Stimulated activated CD8-positive, alpha-beta memory T cell treated with anti-CD3 and anti-CD28 coated beads, Interleukin-2, amount 100 ng/mL, for 1 hour (primary cell): ENCODE measurements at places on chromosomes 2 and 18.

- DNase-seq: peak; percentile 36
Observed at GRCh38 chr2:69306822-69307578, 80.0 kb downstream of the GFPT1 start.

DNA sequence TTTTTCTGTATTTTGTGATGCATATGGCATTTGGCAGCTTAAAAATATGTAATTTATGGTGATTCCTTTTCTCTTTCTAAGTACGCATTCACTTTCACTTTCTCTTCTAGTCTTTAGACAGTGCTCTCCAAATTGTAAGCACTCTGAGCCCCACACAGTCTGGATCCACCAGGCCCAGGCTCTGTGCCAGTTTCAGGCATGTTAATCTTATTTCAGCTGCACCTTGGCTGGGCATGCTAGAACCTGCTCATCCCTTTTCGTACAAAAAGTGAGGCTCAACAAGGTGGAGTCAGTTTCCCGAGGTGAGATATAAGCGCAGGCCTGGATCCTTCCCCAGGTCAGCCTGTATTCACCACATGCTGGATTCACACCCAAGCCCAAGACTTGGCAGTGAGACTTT lies 203.9 kb downstream of the MTX2 start:
- DNase-seq: no peak

GRCh38 chr18:65938592-65939372 lies 188.0 kb downstream of the CDH7 start:
- no peak for DNase-seq

DNA sequence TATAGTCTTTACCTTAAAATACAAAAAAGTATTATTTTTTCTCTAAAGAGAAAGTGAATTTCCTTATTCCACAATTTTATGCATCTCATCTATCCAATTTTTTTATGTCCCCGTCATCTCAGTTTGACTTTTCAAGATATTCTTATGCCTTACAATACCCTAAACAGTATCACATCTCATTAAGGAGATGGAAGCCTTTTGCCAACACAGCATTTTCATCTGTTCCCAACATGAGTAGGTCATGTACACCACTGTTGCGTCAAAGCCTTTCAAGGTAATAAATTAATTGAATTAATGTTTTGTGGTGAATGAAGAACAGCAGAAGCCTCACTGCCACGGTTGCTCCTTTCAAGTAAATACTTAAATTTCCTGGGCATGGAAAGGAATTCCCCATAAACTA lies 299.4 kb downstream of the EPHA4 start:
- no peak for DNase-seq

DNA sequence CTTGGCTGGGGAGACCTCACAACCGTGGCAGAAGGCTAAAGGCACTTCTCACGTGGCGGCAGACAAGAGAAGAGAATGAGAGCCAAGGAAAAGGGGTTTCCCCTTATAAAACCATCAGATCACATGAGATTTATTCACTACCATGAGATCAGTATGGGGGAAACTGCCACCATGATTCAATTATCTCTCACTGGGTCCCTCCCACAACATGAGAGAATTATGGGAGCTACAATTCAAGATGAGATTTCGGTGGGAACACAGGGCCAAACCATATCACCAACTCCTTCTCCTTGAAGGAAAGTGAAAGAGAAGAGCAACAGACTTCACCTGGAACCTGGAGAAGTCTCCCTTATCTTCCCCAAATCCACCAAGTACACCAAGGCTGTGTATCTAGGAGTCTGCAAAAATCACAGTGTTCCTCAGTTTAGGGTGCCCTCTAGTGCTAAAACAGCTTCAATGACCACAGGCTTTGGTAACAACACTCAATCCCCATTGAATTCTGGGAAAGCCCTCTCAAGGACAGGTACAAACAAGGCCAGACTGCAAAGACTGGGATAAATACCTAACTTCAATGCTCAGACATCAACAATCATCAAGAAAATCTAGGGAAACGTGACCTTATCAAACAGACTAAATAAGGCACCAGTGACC lies 148.8 kb upstream of the SRD5A2 start:
- DNase-seq: no peak

GRCh38 chr2:46461709-46462171 lies 17.6 kb upstream of the TMEM247 start:
- no peak for DNase-seq

DNA sequence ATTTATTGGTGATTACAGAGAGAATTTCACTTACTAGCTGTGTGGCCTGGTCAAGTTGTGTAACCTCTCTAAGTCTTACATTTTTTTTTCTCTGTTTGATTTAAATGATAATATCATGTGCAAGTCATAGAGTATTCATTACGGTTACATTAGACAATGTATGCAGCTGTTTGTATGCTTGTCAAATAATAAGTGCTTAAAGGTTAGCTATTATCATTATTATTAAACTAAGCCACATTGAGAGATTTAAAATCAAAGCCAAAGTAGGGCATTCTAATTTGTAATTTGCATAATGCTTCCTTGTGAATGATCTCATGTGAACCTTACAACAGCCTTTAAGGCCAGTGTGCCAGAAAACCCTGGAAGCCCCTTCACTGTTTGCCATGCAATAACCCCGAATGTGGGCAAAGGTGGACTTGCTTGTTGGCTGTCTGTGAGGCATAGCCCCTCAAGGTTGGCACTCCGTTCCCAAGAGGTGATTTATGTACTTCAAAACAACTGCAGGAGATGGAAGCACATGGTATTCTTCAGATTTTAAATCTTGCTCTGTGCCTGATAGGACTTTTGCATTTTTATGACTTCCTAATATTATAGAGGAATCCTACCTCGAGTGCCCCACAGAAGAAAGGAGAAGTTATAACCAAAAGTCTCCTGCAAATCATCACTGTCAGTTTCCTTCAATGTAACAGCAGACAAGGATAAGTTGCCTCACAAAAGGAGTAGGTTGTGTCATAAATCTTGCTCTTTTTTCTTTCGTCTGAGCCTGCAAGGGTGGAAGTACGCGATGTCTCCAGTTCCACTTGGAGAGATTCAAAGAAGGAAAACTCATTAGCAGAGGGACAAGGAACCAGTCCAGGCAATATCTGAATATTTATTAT lies 272.0 kb downstream of the TGIF1 start:
- DNase-seq: no peak

DNA sequence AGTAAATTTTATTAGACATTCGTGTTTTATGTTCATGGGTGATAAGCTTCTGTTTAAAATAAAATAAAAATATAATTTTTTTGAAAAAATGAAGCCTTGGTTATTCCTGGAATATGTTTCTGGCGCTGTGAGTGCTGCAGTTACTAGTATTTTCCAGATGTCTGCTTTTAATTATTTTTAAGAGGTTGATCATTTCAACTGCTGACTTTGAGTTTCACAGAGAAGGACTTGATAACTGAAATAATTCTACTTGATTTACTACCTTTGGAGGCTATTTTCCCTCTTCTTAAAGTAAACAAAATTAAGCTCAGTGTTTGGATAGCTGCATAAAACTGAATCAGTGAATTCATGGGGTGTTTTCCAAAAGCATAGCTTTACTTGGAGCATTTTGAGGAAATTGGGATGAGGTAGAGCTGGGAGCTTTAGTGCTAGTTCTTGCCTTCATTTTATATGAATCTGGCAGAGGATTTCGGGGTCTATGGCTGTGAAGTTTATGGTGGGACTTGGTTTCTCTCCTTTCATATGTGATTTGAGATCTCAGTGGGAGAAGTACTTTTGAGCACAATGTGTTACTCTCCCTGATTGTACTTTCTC lies 666.5 kb downstream of the DCDC2C start:
- no peak for DNase-seq

DNA sequence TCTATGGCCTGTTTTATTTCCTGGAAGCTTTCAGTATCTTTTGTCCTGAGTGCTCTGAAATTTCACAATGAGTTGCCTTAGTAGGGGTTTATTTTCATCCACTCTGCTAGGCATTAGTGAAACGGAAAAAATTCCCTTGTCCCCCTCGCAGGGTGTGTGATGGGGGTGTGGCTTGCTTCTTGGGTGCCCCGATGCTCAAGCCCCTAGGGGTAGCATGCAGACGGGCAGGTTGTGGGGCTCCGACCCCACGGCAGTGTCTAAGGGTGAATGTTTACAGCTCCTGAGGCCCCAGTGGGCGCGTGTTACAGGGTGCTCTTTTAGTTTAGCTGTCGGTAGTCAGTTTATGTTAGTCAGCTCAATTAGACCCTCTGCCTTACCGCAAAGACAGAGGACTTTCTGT lies 32.2 kb upstream of the MAP4K4 start:
- DNase-seq: no peak
